ENCODE measurements at places on chromosomes 4 and X. TPM values are rescaled to one million over a fixed set of nuclear protein-coding genes. Genes with fewer than 3 reads are reported as not detected.

DIPK2B gene
- total RNA-seq: 10.4 TPM

CCKAR gene
- not detected for total RNA-seq

SAGE1 gene
- not detected for total RNA-seq

ENOPH1 gene
- 16.7 TPM for total RNA-seq

ODAPH gene
- not detected for total RNA-seq

FDCSP gene
- total RNA-seq: not detected
